ENCODE measurements at places on chromosomes 6 and 20.

GRCh38 chr6:53659458-53659857 is 6.1 kb downstream of the KLHL31 start:
- no peak overlapping the region for H3K27ac ChIP-seq
- H3K27me3 ChIP-seq = no peaks in the 10 kb centered on the region
- no peaks in the 10 kb centered on the region for H3K4me1 ChIP-seq
- no peak overlapping the region for H3K4me3 ChIP-seq

DNA sequence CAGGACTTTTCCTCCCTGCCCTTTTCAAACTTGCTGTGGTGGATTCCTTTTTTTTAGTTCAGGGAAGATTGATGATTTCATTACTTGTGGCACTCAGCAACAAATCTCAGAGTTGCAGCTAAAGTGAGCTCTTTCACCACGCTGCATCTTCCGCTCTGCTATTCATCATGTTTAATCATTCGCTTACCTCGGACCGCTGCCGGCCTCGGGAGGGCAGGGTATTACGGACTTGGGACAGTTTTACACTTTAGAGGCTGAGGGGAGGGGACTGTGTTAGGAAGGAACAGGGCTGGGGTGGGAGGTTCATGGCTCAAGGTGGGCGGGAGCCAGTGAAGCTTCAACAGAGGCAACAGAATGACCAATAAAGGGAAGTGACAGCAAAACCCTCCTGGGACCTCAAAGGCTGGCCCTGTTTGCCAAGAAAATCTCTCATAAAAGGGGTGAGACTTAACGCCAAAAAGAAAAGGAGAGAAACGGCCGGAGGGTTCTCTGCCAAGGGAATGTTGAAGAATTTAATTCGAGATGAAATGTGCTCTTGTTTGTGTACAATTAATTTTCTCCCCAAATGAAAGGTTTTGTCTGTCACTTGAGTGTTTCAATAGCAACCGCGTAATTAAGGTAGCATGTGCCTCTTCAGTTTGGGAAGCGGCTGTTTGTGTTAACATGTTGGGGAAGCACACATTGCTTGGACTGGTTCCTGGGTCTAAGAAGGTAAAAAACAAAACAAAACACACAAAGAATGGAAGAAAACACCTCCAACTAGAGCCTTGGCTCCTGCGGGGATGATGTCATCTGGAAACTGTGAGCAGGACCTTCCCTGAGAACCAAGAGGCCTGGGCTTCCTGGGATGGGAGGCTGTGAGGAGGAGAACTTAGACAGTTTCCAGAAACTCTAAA is 72.5 kb upstream of the SULF2 start:
- no peaks in the 10 kb centered on the region for H3K27me3 ChIP-seq
- H3K4me3 ChIP-seq = no peak overlapping the region
- peaks cover 10% of the 10 kb centered on the region for H3K4me1 ChIP-seq
- H3K27ac ChIP-seq = no peak overlapping the region

- no peaks in the 10 kb centered on the region for H3K27me3 ChIP-seq
- DNase-seq = no peak
- H3K4me1 ChIP-seq = no peaks in the 10 kb centered on the region
- H3K4me3 ChIP-seq = no peak overlapping the region
- H3K36me3 ChIP-seq = no peaks in the 10 kb centered on the region
- no peak overlapping the region for H3K27ac ChIP-seq
Measured at GRCh38 chr20:35821807-35822242, 50.0 kb downstream of the PHF20 start.

DNA sequence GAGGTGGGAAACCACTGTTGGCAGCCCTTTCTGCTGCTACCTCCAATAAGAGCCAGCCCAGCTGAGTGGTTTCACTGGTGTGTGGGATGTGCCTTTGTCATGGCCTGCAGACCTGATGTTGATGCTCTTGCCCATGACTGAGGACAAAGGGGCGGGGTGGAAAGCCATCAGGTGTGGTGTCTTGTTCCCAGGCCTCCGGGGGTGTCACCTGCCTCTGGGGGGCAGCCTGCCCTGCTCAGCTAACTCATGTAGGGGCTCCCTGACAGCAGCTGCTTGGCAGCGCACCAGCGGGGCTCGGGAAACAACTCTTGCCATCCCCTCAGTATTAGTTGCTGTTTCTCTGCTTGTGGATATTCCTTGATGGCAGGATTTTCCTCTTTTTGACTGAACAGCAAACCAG is 91.3 kb downstream of the LYRM2 start:
- H3K4me3 ChIP-seq = no peak overlapping the region
- DNase-seq = no peak
- no peaks in the 10 kb centered on the region for H3K36me3 ChIP-seq
- H3K27ac ChIP-seq = no peak overlapping the region
- H3K27me3 ChIP-seq = no peaks in the 10 kb centered on the region

DNA sequence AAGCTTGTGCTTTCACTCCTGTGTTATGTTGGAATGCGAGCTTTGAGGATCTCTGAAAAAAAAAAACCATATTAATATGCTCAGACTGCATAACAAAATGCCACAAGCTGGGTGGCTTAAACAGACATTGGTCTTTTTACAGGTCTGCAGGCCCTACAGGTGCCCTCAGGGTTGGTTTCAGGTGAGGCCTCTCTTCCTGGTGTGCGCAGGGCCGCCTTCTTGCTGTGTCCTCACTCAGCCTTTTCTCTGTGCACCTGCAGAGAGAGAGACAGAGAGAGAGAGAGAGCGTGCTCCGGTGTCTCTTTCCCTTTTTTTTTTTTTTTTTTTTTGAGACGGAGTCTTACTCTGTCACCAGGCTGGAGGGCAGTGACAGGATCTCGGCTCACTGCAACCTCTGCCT is 114.1 kb upstream of the SNX9 start:
- H3K4me1 ChIP-seq = no peaks in the 10 kb centered on the region
- no peaks in the 10 kb centered on the region for H3K36me3 ChIP-seq
- no peak overlapping the region for H3K27ac ChIP-seq

- H3K27me3 ChIP-seq = no peaks in the 10 kb centered on the region
- H3K4me1 ChIP-seq = no peaks in the 10 kb centered on the region
- no peak overlapping the region for H3K4me3 ChIP-seq
- no peak for DNase-seq
- H3K36me3 ChIP-seq = no peaks in the 10 kb centered on the region
Measured at GRCh38 chr6:169300916-169301315, 47.3 kb upstream of the THBS2 start.

DNA sequence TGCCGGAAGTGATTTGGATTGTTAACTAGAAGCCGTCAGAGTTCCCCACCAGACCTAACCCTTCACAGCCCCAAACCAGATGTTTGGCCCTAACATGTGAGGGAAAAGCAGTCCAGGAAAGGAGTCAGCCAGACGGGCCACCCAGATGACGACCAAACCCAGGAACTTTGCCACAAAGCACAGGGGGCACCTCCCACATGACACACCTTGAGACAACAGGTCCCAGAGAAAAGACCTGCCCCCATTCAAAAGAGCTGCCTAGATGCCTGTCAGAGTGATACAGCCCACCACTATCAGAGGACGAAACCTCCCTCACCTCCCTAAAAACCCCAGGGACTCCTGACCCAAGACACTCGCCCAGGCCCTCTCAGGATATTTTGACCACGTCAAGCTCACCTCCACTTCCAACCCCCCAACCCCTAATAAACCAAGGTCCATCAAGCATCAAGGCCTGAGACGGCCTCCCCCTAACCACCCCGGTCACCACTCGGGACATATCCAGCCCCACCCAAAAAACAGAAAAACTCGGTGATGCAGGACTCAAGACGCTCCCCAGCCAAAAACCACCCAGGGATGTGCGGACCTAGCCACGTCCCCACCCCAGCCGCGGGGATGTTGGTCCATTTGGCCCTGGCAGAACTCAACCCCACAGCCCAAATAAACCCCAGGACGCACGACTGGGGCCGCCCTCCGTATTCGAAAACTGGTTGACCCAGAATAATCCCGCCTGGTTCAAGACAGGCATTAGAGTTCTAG is 662 bp downstream of the ZNF343 start:
- DNase-seq = no peak
- no peaks in the 10 kb centered on the region for H3K36me3 ChIP-seq
- H3K27me3 ChIP-seq = no peaks in the 10 kb centered on the region
- peak overlapping the region; percentile 83 for H3K27ac ChIP-seq
- peaks cover 21% of the 10 kb centered on the region for H3K4me1 ChIP-seq
- peak overlapping the region; percentile 75 for H3K4me3 ChIP-seq

GRCh38 chr6:129033180-129033579 is 150.2 kb downstream of the LAMA2 start:
- no peak overlapping the region for H3K4me3 ChIP-seq
- H3K27me3 ChIP-seq = no peaks in the 10 kb centered on the region
- H3K4me1 ChIP-seq = no peaks in the 10 kb centered on the region
- DNase-seq = no peak
- H3K27ac ChIP-seq = no peak overlapping the region

DNA sequence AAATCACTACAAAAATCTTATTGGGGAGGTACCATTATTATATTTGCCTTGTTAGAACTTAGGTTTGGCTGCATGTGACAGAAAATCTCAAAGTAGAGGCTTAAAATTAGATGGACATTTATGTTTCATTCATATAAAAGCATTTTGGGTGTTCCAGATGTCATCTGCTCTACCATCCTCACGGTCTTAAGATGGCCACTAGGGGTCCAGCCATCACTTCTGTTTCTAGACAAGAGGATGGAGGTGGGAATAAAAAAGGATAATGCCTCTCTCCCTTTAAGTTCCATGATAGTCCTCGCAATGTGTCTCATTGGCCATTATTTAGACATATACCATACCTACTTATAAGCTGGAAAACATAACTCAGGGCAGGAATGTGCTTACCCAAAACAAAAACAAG is 929.5 kb downstream of the KIF16B start:
- no peak for DNase-seq
- no peak overlapping the region for H3K4me3 ChIP-seq
- H3K4me1 ChIP-seq = no peaks in the 10 kb centered on the region
- no peaks in the 10 kb centered on the region for H3K36me3 ChIP-seq
- H3K27ac ChIP-seq = no peak overlapping the region

DNA sequence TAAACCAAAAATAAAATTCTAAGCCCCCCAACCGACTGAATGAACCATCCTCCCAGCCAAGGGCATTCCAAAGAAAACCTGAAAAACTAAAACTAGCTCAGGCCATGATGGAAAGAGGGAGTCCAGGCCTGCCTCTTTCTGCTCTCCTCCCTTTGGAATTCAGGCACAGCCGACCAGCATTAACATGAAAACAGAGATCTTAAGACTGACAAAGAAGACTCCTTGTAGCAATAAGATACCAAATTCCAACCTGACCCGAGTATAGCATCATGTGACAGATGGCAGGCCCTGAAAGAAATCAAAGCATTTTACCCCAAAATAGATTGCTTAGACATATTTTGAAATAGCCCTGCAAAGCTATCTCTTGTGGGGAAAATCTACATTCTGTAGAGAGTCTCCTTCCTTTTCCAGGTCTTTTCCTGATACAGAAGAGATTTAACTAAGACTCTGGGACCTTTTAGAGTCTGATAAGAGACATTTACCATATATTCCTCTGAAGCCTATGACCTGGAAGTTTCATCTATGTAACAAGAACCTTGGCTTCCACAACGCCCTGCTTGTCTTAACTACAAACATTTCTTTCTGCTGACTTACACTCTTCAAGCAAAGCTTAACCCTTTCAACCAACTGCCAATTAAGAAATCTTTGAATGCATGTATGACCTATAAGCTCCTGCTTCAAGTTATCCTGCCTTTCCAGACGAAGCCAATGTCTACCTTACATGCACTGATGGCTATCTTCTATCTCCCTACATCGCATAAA is 22.2 kb upstream of the TXLNB start:
- no peaks in the 10 kb centered on the region for H3K27me3 ChIP-seq
- H3K36me3 ChIP-seq = no peaks in the 10 kb centered on the region

DNA sequence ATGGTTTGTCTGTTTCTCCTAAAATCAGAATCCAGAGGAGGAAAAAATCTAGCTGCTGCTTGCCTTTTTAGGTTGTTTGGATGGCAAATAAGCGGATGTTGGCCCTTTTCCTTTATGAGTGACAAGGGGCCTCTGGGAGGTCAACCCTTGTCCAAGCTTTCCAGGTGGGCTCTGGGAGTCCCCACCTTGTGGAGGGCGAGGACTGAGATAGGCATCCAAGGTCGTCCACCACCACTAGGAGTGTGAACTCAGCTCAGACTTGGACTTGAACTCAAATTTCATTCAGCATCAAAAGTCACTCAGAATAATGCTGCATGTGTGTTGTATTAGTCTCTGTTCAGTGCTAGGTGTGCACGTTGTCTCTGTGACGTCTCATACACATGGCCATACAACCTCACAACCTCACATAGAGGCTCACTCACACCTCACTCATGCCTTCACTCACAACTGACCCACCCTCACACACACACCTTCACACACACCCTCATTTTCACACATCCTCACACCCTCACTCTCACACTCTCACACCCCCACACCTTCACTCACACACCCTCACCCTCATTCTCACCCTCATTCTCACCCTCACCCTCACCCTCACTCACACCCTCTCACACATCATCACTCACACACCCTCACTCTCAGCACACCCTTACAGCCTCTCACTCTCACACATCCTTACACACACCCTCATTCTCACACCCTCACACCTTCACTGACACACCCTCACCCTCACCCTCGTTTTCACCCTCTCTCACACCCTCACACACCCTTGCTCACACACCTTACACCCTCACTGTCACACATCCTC is 18.0 kb downstream of the DYNLT1 start:
- H3K4me3 ChIP-seq = no peak overlapping the region
- H3K27me3 ChIP-seq = no peaks in the 10 kb centered on the region
- DNase-seq = no peak
- no peak overlapping the region for H3K27ac ChIP-seq
- no peaks in the 10 kb centered on the region for H3K36me3 ChIP-seq

GRCh38 chr20:10281911-10282310 is 63.3 kb downstream of the SNAP25 start:
- no peak overlapping the region for H3K27ac ChIP-seq
- H3K4me1 ChIP-seq = no peaks in the 10 kb centered on the region
- H3K4me3 ChIP-seq = no peak overlapping the region
- no peaks in the 10 kb centered on the region for H3K36me3 ChIP-seq
- H3K27me3 ChIP-seq = no peaks in the 10 kb centered on the region
- DNase-seq = no peak

GRCh38 chr20:15576411-15576810 is 996.8 kb downstream of the KIF16B start:
- no peak overlapping the region for H3K27ac ChIP-seq
- no peaks in the 10 kb centered on the region for H3K36me3 ChIP-seq
- DNase-seq = no peak
- H3K27me3 ChIP-seq = no peaks in the 10 kb centered on the region

Data from body of pancreas (tissue), 4 donors.